Heart right ventricle (tissue), 16 donors: ENCODE measurements at places on chromosomes 1 and 21. TPM values are rescaled to one million over a fixed set of nuclear protein-coding genes. Genes with fewer than 3 reads are reported as not detected.

The SERINC2 gene
- 0.71 TPM for total RNA-seq

DNA sequence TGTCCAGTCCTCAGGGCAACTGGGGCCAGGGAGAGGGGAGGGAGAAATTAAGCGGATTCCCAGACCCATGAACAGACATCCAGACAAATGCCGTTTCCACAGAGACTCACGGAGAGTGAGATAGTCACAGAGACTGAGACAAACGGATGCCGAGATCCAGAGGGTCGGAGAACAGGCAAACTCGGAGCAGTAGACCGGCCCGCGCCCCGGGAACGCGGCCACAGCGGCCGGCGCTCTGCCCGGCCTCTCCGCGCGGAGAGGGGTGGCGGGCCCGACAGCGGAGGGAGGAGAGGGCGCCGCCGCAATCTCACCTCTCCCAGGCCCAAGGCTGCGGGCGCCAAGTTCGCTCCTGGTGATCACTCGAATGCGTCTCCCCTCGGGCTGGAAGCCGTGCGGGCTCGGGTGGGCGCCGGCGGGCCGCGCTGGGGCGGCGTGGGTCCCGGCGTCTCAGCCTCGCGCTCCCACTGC lies 831 bp upstream of the FOXD2 start:
- no peak for DNase-seq

The SLC26A9 gene
- 12.4 TPM for total RNA-seq

GRCh38 chr1:173590557-173590956 lies 12.3 kb downstream of the SLC9C2 start:
- DNase-seq = no peak
